ENCODE measurements at places on chromosomes 2 and 18. TPM values are rescaled to one million over a fixed set of nuclear protein-coding genes. Genes with fewer than 3 reads are reported as not detected.

DNA sequence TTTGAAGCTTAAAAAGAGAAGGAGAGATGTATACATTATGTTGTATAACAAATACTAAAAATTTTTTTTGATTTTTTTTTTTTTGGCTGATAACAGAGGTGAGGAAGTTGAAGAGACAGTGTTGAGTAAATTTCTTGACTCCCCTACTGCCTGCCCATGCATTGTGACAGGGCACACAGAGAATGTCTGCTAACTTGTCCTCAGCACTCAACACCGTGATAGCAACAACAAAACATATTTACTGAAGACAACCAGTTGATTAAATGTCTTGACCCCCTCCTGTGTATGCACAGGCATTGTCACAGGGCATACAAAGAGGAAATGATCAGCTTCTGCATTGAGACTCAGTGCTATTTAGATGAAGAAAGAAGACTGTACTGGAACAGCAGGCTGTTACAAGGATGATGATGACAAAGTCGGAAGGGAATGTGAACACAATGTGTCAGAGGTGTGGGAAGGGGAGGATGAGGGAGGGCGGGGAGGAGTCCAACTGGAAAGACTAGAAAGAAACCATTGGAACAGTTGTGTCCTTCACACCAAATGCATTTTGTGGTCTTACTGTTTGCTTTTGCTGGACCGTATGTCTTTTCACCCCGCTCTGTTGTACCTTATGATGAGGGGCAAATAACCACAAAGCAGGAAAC, 89.5 kb downstream of the CERS6 start:
- DNase-seq = peak; percentile 95

DNA sequence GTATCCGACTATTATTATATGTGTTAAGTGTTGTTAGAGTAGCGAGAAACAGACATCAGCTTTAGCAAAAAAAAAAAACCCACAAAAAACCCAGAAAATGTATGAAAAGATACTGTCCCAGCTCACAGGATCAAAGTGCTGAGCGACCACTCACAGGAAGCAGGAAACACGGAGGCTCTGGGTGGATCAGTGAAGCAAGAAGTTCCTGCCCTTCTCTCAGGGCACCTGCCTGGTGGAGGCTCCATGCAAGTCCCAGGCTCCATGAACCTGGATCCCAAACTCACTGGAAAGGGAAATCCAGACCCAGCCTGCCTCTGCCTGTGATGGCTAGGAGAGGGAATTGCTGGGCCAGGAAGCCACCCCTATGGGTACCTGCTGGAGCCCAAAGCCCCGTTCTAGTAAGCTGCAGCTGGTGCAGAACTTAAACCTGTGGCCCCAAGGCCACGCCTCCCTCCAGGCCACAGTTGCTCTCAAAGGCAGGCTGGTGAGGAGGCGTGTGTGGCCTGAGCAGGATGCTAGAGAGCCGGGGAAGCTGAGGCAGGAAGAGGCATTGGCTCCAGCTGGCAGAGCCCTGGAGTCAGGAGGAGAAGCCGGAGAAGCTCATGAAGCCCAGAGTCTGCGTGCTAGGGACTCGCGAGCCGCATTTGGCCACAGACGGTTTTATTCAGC, 63.5 kb upstream of the TAF1B start:
- no peak for DNase-seq

GRCh38 chr2:70473101-70473722, 80.4 kb downstream of the TGFA start:
- DNase-seq = no peak

GRCh38 chr2:107168141-107168540, 282.2 kb upstream of the ST6GAL2 start:
- DNase-seq = no peak

GRCh38 chr2:99072551-99072950, 69.0 kb upstream of the C2orf15 start:
- no peak for DNase-seq

DNA sequence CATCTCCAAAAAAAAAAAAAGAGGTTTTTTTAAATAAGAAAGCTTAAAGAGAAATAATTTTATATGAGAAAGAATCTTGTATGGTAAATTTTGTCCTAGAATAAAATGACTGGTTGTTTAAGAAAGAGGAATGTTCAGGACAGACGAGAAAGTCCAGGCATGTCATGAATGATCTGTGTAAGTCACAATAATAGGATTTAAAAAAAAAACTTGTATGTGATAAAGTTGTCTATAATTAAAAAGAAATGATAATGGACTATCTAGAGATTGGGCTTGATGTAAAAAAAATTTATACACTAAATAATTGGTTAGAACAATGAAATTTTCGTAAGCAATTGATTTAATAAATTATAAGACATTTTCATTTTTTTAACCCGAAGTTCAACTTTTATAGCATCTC, 71.7 kb upstream of the ABCA12 start:
- DNase-seq = no peak

DNA sequence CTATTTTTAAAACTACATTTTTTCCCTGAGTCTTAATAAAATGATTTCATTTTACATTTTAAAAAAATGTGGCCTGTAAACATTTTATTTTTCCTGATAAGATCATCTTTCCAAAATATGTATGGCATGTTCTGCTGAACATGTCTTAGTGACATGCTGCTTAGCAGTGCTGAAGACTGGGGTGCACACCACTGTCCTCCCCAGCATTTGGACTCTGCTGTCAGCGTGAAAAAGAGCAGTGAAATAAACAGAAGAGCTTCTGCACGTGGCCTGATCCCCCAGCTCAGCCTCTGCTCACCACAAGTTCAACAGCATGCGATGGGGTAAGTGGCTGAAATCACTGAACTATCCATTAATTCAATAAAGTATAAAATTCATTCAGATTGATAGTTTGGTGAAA, 81.6 kb upstream of the ZNF521 start:
- DNase-seq = no peak

GRCh38 chr2:128630974-128631697, 312.5 kb upstream of the HS6ST1 start:
- DNase-seq = no peak

The ELOA2 gene
- polyA plus RNA-seq = not detected

The SLC4A3 gene
- polyA plus RNA-seq = 10.8 TPM

All from foreskin keratinocyte (primary cell).